Cerebellar nuclear complex (tissue), 1 donor: ENCODE measurements at places on chromosomes 7 and 10.

DNA sequence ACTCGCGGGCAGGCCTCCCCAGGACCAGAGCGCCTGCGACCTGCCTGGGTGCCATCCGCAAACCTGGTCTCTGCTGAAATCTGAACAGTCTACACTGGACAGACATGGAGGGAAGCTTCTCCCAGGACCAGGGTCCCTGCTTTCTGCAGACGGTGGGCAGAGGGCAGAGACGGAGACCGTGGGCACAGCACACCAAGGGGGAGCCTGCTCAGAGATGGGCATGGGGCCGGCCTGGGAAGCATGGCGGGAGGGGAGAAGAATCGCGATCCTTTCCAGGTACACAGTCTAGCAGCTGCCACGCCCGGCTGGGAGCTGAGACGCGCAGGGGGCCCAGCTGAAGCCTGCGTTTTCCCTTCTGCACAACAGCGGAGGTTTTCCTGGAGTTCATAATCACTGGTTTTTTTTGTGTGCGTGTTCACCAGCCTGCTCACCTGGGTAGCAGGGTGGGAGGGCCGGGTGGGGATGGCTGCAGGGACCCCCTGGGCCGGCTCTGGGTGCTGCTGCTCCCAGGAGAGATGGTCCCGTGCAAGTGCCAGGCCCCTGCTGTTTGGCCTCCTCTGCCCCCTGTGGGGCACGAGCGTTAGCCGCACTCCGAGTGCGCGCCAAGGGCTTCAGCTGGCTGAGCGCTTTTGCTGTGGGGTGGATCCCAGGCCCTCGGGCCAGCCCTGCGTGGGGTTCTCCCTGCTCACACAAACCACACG, 448.8 kb downstream of the DNAJB6 start:
- no peak for DNase-seq

- no peak for DNase-seq
Observed at GRCh38 chr7:13496976-13497375, 492.5 kb downstream of the ETV1 start.

DNA sequence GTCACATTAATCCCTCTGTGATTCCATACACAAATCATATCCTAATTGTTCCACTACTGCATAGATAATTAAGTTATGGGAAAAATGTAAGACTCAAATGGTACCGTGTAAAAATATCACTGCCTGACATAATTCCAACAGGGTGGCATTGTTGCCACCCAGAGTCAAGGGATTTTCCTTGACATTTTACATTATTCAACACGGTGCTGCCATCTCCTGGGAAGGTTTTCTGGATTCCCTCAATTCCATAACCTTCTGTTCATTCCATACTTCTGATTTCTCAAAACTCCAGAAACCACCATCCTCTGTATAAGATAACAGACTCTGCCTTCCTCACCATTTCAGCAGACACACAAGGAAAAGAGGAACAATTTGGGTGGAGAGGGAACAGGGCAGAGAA, 495.9 kb downstream of the XPNPEP1 start:
- DNase-seq: no peak

- no peak for DNase-seq
Observed at GRCh38 chr7:158582089-158582456, 5.5 kb downstream of the PTPRN2 start.

DNA sequence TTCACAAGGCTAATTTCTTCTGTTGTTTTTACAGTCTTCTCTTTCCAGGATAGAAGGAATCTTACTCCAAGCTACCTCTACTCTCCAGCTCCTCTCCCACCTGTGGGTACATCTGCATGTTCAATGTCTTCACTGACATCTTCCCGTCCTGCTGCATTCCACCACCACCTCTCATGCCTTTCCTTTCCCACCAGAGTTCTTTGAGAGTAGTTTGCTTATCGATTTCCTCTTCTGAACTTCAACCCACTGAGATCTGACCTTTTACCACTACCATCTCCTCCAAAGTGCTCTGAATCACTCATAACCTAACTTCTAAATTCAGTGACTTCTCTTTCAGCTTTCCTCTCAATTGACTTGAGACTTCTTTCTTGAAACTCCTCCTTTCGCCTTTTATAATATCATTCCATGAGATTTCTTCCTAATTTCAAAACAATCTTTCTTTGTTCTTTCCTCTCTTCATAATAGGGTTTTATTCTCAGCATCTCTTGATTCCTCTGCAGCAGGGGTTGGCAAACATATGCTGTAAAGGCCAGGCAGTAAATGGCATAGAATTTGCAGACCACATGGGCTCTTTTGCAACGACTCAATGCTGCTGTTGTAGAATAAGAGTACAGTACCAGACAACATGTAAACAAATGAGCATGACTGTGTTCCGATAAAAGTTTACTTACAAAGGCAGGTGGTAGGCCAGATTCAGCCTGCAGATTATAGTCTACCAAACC, 22.1 kb downstream of the ACSL5 start:
- no peak for DNase-seq

GRCh38 chr7:102849079-102849478, 63.7 kb upstream of the LRRC17 start:
- DNase-seq: no peak

DNA sequence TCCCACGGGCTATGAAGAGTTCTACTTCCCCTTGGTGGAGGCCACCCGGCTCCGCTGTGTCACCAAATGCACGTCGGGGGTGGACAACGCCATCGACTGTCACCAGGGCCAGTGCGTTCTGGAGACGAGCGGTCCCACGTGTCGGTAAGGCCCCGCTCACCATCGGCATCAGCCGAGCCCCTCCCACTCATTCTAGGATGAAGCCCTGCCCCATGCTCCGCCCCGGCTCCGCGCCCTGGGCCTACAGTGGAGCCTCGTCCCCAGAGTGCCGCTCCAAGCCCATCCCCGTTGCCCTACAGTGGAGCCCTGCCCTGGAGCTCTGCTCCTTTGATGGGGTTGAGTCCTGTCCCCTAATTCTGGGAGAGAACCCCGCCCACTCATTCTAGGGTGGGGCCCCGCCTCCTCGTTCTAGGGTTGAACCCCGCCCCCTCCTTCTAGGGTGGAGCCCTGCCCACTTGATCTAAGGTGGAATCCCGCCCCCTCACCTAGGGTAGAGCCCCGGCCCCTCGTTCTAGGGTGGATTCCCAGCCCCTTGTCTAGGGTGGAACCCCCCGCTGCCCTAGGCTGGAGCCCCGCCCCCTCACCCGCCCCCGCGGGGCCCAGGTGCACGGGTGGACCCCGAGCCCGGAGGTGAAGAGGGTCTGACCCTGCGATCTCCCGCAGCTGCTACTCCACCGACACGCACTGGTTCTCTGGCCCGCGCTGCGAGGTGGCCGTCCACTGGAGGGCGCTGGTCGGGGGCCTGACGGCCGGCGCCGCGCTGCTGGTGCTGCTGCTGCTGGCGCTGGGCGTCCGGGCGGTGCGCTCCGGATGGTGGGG, 3.4 kb upstream of the MUC12 start:
- DNase-seq: no peak

DNA sequence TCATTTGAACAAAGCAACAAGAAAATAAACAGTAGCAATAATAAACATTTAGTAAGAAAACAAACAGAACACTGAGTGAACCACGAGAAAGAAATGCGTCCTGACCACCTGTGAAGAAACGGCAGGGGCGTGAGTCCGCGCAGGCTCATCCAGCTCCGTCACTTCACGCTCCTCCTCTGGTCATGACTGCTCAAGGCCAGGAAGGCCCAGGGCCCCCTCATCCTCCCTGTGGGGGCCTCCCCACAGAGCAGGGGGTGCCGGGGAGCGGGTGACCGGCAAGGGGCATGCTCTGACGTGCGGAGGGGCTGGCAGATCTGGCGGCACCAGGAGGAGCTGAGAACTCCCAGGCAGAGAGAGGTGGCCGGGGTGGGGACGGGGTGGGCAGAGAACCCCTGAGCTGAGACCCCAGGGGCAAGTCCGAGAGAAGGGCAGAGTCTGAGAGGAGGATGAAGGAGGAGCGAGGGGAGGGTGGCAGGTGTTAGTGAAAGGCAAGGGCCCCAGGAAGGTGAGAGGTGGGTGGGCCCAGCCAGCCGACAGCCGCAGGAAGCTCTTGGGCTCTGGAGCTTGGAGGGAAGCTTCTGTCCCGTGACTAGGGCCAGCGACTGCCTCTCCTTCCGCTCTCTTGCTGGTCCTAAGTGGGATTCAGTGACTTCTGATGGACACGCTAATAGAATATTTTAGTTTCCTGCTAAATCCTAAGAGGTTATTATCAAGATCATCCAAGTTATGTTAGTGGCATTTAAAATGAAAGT, 223.9 kb downstream of the TCERG1L start:
- no peak for DNase-seq

GRCh38 chr7:70392877-70393435, 739.0 kb upstream of the GALNT17 start:
- no peak for DNase-seq

GRCh38 chr10:104309980-104310978, 28.0 kb downstream of the ITPRIP start:
- DNase-seq: no peak

- no peak for DNase-seq
Observed at GRCh38 chr10:102507521-102507920, 3.7 kb downstream of the SUFU start.

DNA sequence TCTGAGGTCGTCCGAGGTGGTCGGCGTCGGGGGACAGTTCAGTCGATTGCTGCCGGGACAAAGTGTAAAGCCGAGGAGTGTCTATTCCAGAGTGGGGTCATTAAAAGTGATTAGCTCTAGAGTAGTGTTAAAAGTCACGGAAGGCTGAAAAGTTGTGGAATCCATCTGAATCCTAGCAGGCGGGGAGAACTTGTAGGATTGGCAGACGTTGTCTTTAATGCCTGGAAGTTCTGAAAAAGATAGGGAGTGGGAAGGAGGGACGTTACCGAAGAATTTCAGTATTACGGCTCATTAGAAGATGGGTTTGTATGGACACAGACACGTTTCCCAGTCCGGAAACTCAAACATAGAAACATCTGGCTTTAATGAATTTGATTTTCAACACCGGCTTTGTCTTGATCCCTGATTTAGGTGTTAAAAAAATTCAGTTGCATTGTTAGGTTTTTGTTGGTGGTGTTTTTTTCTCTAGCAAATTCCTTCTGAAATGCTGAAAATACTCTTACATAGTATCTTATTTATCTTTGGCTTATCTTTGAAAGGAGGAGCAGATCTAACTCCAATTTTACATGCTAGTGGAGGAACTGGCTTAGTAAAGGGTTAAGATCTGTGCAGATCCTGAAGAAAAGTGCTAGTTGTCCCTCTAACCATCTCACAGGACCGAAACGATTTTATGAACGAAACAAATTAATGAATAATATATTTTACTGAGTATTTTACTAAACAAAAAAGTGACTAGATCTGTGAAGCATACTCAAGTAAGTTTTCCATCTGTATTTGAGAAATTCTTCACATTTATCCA, 900 bp downstream of the MKLN1 start:
- DNase-seq: no peak
